Left lobe of liver (tissue), 2 donors: ENCODE measurements at places on chromosomes 7 and 10. TPM values are rescaled to one million over a fixed set of nuclear protein-coding genes. Genes with fewer than 3 reads are reported as not detected.

DNA sequence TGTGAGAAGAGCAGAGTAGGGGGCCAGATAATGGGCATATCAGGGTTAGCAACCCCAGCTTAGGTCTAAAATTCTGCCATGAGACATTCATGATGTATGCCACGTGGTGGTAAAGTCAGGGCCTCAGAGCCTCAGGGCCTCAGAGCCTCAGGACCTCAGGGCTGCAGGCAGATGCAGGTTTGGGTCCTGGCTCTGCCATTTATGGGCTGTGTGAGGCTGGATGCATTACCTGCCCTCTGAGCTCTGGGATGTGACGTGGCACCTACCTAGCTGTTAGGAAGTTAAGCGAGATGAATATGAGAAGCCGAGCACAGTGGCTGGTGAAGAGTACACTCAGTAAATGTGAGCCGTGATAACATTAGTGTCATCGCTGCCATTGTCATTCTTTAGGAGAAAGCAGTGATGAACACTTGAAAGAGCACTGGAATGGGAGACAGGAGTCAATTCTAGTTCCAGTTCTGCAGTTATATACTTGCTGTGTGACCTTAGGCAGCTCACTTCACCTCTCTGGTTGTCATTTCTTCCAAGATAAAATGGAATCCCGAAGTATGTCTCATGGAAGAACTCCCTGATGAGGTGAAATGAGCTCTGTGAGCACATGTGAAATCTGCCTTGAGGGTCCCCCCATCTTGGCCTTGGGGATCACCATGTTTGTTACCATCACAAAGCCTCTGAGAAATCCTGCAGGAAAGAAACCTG lies 127.2 kb downstream of the SH3PXD2A start:
- DNase-seq: no peak

- DNase-seq: no peak
Observed at GRCh38 chr10:26479766-26480492, 41.8 kb downstream of the APBB1IP start.

DNA sequence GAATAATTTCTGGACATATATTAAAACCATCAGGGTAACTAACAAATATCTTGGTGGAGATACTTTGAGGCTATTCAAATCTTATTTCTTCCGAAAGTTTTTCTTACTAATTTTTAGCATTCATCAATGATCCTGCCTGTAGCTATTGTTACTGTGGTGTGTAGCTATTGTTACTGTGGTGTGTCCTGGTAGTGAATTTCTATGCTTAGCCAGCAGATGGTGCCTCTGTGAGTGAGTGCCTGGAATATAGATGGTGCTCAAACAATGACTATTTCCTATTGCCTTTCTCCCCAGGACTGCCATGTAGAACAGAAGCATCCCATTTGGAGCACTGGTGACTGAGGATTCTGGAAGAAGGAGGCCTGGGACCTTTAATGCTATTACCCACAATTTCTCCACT lies 245.7 kb downstream of the CCSER2 start:
- no peak for DNase-seq

DNA sequence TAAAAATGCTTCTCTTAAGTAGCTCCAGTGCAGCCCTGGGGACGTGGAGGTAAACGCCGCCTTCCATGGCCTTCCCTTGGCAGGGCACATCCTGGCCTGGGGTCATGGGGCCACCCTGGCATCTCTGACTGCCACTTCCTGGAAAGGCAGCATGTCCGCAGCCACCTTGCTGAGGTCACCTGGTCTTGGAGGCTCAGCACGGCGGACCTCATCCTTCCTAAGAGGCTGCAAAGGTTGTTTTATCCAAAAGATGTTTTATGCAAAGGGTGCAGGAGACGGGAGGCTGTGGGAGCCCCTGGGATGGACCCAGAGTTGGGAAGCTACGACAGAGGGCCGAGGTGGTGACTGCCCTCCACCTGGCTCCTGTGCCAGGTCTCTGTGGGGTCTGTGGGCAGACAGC lies 106.0 kb downstream of the TCERG1L start:
- peak; percentile 21 for DNase-seq

DNA sequence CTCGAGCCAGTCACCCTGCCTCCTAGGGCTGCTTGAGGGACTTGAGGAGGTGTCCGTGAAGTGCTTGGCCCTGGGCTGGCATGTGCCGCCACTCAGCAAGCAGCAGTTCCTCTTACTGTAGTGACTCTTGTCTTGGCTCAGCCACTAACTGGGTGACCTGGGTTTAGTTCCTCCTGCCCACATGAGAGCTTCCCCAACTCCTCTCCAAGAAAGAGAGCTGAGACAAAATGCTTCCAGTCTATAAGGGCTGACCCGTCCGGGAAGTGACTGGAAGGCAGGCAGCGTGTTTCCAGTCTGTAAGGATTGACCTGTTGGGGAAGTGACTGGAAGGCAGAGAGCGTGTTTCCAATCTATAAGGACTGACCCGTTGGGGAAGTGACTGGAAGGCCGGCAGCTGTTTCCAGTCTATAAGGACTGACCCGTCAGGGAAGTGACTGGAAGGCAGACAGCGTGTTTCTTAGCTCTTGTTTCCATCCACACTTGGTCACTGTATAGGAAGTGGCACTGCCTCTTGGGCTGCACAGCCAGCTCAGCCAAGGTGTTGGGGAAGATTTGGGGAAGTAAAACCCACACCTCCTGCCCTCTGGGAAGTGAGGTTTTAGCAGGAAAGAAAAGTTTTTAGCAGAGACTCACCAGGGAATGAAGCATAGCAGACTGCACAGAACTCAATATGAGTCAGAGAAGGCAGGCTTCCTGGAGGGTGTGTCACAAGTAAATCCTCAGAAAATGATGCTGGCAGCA lies 53.3 kb upstream of the PPIF start:
- no peak for DNase-seq

GRCh38 chr10:84525120-84525806 lies 196.9 kb downstream of the CCSER2 start:
- no peak for DNase-seq

DNA sequence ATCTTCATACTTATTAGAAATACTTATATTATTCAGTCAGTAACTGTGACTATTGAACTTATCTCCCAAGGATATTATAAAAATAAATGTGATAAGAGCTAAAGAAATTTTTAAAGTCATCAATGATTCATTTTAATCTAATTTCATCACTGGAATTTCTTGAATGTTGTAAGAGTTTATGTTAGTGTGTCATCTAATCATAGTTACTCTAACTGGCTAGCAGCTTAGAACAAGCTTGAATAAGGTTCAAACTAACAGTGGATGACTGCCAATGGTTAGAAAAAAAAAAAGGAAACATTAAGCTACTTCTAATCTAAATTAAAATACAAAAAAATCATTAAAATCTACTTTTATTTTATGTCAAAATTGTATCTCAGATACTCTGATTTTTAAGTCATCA lies 1066.3 kb downstream of the CNTNAP2 start:
- no peak for DNase-seq

DNA sequence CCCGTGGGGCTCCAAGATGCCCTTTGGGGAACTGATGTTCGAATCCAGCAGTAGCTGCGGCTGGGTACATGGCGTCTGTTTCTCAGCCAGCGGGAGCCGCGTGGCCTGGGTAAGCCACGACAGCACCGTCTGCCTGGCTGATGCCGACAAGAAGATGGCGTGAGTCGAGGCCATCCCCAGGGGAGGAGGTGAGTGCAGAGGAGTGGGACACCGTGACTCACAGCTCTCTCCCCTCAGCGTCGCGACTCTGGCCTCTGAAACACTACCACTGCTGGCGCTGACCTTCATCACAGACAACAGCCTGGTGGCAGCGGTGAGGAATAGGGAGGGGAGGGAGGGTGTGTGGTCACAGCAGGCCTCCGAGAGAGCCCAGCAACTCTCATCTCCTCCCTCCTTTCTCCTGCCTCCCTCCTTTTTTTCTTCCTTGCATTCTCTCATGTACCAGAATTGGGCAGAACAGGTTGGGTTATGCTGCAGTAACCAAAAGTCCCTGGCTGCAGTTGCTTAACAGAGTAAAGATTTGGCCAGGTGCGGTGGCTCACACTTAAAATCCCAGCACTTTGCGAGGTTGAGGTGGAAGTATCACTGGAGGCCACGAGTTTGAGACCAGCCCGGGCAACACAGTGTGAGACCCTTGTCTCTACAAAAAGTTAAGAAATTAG lies 16.5 kb downstream of the ARPC1B start:
- no peak for DNase-seq

- DNase-seq: peak; percentile 75
Observed at GRCh38 chr7:45687721-45688120, 113.6 kb downstream of the ADCY1 start.

DNA sequence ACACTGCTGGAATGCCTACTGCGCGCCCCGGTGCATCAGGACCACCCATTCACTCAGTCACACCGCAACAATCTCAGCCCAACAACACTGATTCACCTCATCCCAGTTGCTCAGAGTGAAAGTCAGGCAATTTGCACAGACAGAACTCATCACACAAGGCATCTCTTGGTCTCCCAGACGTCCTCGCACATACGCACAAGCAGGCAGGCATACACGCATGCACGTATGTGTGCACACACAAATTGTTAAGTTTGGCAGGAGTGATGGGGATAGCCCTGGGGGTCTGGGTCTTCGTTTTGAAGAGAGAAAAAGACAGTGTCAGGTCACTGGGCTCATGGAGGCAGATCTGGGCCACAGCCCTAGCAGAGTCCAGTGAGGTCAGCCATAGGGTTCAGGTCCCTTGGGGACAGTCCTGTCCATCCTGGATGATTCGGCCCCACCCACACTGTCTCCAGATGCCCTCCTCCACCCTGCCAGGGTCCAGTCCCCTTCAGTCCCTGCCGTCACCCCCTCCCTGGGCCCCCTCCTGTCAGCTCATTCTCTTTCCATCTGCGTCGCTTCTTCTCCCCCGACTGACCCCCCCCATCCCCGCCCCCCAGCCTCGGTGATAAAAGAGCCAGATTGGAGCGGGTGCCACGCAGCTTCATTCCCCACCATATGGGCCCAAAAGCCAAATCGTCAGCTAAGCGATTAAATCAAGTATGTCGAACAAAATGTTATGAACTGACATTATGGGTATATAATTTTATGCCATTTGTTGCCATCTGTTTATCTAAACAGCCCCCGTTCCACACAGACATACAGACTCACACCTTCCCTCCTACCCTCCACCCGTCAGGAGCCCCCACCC lies 48.5 kb upstream of the SLF2 start:
- no peak for DNase-seq

- no peak for DNase-seq
Observed at GRCh38 chr7:152145853-152146466, 120.5 kb downstream of the GALNT11 start.

DNA sequence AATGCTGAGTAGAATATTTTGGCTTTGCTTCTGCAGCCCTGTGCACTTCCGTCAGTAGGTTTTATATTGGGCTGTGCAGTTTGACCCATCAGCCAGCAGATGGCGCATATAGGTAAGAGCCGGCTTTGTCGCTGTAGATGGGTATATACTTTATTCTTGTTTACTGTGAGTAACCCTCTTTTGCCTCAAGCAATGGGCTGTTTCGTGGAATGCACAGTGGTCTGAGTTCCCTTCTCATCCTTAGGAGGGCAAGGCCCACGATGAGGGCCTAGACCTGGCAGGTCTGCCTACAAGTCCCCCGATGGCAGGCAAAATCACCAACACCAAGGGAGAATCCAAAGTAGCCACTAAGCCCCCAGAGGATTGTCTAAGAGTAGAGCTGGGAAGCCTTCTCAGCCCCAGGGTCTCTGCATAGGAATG lies 1002.9 kb upstream of the KCND2 start:
- DNase-seq: peak; percentile 66

- no peak for DNase-seq
Observed at GRCh38 chr10:60461688-60462087, 72.0 kb upstream of the ANK3 start.

- DNase-seq: no peak
Observed at GRCh38 chr10:13759168-13759567, 172.4 kb downstream of the PRPF18 start.

DNA sequence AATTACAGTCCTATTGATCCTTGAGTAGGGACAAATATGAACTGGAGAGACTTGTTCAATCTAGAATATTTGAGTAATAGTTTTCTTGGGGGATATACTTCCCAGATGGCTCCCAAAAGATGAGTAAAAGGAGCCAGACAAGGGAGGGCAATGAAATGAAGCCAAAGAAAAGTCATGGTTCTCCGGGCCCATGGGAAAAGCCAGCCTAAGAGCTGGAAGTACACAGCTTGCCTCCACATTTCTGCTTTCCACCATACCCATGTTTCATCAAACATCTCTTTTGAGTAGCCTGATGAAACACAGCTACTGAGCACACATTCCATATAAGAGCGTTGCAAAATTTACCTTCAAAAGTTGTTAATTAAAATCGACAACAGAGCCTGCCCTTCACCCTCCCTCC lies 535.0 kb upstream of the FZD8 start:
- DNase-seq: no peak

GRCh38 chr10:75208181-75208580 lies 2.4 kb upstream of the VDAC2 start:
- DNase-seq: no peak

- no peak for DNase-seq
Observed at GRCh38 chr10:131177431-131178327, 133.8 kb downstream of the TCERG1L start.

DNA sequence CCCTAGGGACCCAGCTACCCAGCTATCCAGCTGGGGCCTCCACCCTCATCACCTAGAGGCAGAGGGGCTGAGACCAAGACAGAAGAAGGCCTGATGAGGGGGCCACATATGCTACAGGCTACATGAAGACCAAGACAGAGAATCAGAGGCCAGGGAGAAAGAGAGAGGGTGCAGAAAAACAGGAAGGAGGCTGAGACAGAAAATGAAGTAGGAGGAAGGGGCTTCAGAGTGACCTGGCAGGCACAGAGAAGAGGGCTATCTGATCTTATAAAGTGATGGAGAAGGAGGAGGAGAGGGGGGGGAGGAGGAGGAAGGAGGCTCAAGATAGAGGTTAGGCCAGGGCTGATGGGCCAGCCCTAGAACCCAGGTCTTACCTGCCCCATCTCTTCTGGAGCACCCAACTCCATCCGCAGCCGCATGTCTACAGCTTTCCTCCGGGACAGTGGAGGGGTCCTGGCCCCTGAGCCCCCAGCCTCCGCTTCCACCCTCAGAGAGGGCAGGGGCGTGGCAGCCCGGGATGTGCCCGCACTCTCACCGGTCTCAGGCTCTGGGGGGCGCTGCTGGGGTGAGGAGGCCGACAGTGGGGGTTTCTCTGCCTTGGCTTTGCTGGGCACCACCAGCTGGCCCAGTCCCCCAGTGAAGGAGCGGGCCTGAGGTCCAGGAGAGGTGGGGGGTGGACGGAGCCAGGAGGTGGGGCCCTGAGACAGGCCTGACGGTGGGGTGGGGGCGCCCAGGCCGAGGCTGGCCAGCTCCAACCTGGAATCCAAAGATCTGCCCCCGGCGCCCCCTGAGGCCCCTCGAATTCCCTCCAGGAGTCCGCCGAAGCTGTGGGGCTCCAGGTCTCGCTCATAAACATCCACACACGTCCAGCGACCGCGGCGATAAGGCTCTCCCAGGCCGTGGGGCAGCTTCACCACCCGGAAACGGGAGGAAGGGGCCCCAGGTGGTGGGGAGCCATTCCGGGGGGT lies 1.8 kb downstream of the TSC22D4 start:
- DNase-seq: no peak

XRCC2 gene
- total RNA-seq: 0.18 TPM

OPN4 gene
- not detected for total RNA-seq

SVIL gene
- 16.2 TPM for total RNA-seq

HOXA3 gene
- 0.30 TPM for total RNA-seq

CAMK2G gene
- 11.1 TPM for total RNA-seq

CYP26C1 gene
- 0.08 TPM for total RNA-seq
